ENCODE measurements at places on chromosomes 12 and 14.

DNA sequence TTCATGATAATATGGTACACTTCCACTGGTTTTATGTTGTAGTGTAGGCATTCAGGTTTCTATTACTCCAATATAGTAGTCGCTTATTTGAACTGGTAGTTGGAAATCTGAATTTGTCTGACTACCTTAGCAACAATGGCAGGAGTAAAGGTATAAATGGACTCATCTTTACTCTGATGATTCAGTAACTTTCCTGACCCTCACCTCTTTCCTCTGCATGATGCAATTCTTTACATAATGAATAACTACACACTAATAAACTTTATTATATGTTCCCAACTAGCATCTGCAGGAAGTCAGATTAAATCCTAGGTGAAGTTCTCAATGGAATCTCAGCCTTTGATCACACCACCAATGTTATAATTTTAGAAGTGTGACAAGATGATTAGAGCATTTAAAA lies 70.5 kb upstream of the ATP2B1 start:
- DNase-seq: no peak

- DNase-seq: peak; percentile 65
Measured at GRCh38 chr12:31574803-31575575, 15.9 kb downstream of the DENND5B start.

DNA sequence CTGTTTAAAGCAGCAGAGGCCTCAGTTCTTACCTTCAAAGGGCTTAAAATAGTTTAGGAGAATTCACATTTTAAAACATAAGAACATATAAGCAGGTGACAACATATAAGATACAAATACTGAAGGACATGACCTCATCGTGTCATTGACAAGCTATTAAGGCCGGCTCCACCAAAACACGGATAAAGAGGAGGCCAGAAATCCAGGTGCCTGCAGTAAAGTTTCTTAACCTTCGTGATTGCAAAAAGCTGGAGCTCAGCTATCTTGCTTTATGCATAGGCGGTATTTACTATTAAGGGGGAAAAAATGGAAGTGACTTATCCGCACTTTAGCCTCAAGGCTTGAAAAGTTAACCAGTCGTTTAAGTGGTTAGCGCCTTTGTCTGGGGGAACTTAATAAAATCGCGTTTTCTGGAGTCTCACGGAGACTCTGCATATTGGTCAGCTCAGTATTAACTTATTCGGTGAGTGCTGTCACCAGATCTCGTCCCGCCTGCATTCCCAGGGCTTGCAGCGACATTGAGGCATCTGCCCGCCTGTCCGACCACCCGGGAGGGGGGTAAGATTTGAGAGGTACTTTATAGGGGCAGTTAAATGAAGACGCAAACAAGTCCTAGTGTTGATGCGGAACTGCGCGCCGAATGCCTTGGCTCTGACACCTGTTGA lies 1.1 kb upstream of the SP1 start:
- no peak for DNase-seq

GRCh38 chr14:87008965-87009364 lies 984.0 kb downstream of the GALC start:
- DNase-seq: no peak

DNA sequence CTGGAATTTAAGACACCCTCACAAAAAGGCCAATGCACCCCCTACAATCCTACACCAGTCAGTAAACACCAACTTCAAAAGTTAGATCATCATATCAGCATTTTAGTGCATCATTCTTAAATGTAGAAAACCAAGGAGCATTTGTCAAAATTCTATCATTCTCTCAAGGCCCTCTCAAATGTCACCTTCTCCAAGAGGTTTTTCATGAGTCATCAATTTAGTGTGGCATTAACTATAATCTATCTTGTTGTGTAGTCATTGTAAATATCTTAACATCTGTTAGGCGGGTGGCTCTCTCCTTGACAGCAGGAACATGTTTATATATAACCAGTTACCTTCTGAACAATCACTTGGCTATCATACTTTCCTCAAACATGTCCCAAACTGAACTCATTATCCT lies 62.1 kb upstream of the G2E3 start:
- DNase-seq: no peak

DNA sequence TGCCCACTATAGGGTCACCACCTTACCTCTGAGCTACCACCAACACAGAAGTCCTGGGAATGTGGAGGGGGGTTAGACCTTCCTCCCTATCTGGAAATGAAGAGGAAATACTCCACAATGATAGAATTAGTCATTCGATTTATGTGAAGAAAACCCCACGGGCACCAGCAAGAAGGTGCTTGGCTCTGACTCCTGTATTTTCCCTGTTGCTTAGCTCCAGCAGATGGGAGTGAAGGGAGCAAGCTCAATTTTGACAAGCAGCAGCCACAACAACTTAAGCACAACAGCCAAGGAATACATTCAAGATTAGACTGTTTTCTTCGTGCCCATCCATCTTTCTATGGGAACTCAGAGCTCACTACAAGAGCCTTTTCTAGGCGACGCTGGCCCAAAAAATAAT lies 191.7 kb downstream of the SPTSSA start:
- DNase-seq: no peak

DNA sequence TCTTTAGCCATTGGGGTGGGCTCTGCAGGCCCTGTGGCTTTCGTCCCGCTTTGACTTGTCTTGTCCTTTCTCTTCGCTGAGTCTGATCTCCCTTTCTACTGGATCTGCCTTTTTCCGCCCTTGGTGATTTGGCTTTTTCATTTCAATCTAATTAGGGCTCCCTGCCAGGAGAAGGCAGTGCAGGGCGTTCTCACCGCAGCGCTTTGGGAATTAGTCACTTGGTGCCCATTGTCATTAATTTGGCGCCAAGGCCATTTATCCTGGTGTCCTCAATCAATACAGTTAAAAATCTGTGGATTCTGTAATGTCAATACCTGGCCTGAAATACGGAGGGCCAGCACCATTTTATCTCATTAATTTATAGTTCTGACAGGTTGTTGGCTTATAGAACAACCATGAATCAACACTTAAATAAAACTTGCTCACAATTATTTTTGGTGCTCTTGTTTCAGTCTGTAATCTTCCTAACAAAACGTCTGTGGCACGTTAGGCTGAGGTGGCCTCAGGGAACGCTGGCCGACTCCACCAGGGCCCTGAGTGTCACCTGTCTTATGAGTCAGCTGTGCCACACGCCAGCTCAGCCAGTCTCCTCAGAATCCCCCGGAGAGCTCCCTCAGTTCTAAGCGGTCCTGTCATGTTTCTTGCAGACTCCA lies 115.7 kb downstream of the BEGAIN start:
- no peak for DNase-seq

DNA sequence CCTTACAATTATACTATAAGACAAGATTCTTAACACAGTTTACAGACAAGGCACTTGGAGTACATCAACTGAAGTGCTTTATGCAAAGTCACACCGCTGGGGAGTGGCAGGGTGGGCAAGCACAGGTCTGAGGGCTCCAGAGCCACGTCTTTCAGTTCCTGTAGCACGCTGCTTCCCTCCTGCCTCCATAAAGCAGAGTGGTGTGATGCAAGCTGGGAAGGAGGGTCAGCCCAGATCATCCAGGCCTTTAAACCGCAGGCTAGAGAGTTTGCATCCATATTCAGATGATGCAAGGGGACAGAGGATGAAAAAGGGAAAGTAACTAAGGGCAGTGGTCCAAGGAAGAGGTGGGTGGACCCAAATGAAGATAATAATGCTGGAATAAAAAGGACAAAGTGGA lies 132.6 kb downstream of the ITPR2 start:
- no peak for DNase-seq

DNA sequence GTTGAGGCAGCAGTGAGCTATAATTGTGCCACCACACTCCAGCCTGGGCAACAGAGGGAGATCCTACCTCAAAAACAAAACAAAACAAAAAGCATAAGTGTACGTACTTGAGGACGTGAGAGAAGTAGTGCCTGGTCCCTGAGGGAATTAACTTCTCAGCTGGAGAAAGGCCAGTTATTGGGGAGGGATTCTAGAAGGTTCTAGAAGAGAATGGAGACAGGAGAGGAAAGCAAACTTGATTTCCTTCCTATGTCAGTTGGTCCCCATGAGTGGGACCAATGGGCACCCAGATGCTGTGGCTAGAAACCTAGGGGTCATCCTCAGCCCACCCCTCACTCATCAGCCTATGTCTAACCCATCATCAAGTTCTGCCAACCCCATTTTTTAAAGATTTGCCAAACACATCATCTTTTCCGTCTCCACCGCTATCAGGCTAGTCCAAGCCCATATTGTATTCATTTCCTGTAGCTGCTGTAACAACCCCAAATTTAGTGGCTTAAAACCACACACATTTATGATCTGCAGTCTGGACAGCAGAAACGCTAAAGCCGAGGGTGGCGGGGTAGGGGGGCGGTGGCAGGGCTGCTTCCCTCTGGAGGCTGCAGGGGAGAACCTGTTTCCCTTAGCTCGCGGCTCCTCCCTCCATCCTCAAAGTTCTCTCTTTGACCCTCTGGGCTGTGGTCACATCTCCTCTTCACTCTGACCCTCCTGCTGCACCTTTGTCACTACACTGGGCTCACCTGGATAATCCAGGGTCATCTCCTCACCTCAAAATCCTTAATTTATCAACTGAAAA lies 7.2 kb upstream of the RBM19 start:
- DNase-seq: no peak

DNA sequence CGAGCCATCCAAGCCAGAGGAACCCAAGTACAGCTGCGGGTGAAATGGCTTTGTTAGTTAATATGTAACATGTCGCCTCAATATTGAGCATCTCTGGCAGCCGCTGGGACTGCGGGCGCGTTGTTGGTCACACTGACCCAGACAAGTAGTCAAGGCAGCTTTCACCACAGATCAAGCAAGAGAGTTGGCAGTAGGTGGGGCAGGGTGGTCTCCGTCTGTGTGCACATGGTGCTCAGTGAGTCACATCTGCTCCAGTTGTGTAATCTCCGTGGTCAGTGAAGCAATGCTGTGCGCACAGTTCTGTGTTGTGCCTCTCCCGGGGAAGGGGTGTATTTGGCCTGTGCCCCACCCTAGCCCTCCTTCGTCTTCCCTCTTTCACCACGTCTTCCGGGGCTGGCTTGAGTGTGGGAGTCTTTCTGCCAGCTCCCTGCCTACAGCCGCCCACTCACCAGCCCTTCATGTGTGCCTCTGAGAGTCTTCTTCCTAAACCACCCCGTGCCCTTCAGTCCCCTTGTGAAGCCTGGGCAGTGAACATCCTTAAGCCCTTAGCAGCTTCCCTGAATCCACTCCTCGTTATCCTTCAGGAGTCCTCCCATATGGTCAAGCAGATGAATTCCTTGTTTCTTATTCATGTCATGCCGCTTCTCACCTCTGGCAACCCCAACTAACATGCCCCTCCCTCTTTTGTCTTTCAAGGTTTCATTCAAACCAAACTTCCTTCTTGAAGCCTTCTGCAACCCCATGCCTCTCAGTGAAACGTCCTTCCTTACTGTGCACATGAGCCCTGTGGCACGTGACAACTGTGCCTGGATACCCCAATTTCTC lies 242.1 kb downstream of the CACNA1C start:
- peak; percentile 65 for DNase-seq

- DNase-seq: no peak
Measured at GRCh38 chr14:98606816-98607215, 665.2 kb downstream of the BCL11B start.

GRCh38 chr14:55153951-55154350 lies 24.9 kb downstream of the LGALS3 start:
- DNase-seq: no peak

DNA sequence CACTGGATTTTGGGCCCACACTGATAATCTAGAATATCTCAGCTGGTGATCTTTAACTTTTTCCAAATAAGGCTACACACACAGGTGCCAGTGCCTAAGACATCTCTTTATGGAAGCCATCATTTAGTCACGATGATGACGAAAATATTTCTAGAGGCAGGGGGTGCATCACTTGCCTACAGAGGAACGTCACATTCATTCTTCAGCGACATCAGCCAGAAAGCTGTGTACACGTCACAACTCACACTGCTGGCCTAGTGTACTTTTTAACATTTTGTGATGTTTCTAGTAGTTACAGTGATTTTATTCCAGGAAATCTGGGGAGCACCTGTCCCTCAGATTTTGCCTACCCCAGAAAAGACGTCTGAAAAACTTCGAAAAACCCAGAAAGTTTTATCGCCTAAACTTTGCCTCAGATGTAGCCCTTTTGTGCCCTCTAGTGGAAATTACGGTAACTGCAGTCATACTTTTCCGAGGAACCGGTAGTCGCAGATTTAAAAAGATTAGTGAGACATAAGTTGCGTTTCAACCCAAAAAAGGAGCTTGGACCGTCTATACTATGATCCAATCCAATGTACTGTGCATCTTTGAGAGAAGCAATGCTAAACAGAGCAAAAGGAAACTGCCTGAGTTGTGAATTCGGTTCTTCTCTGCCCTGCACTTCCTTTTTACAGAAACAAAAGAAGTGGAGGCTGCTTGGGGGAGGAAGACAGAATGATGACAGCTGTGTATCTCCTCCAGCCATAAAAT lies 64.3 kb upstream of the STON2 start:
- peak; percentile 67 for DNase-seq

DNA sequence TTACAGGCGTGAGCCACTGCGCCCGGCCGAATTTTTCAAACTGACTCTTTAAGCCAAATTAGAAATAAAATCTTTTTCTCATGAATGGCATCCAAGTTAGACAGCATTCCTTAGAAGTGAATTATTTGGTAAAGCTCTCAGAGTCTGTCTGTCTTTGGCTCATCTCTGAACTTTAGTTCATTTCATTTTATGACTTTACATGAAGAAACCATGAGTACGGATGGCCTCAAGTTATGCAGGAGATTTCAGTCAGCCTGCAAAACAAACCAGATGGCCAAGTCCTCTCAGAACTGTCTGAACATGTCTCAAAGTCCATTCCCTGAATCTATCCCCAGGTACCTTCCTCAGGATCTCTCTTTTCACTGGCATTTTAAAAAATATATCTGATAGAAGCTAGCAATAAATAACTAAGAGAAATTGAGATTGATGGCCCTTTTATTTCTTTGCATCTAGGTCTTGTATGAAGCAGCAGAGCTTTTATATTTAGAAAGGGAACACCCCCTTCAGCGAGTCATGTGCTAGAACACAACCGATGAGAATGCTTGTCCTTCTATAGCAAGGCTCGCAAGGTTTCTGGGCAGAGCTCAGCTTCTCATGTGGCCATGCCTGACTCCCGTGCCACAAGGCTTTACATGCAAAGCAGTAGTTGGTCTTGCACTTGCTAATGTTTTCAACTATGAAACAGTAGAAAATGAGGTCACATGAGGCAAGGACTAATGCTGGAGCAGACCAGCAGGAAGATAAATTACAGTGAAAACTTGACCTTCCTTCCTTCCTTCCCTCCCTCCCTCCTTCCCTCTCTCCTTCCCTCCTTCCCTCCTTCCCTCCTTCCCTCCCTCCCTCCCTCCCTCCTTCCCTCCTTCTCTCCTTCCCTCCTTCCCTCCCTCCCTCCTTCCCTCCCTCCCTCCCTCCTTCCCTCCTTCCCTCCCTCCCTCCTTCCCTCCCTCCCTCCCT lies 125.0 kb downstream of the AKAP6 start:
- DNase-seq: no peak

Measured in cardiac fibroblast (primary cell).